ENCODE measurements at places on chromosomes 1 and 21. TPM values are rescaled to one million over a fixed set of nuclear protein-coding genes. Genes with fewer than 3 reads are reported as not detected.

Gene OPRD1
- total RNA-seq = not detected

Gene MIXL1
- total RNA-seq = not detected

Gene ARL8A
- total RNA-seq = 46.0 TPM

Gene SPRR2B
- total RNA-seq = not detected

Gene ADAM30
- not detected for total RNA-seq

Gene AMY1B
- total RNA-seq = not detected

- peaks cover 85% of the 10 kb centered on the region for H3K4me1 ChIP-seq
- no peaks in the 10 kb centered on the region for H3K36me3 ChIP-seq
- no peaks in the 10 kb centered on the region for H3K27me3 ChIP-seq
- no peak for DNase-seq
Measured at GRCh38 chr1:16387201-16388188, 20.5 kb downstream of the SZRD1 start.

DNA sequence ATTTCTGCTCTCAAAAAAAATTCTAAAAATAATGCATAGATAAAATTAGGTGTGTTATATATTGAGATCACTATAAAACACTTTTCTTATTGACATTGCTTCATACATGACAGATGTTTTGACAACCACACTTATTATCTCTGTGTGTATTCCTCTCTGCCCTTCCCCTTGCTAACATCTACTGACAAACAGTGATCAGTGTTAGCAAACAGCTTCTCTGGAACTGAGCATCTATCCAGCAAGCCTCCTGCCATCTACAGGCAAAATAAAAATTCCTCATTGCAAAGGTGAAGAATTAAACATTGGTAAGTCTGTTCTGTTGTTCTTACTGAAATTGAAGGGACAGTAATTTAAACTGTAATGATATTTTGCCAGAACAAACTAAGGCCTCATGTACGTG, 2153.9 kb downstream of the NCAM2 start:
- no peaks in the 10 kb centered on the region for H3K27me3 ChIP-seq
- no peak overlapping the region for H3K4me3 ChIP-seq
- no peak overlapping the region for H3K27ac ChIP-seq
- no peaks in the 10 kb centered on the region for H3K4me1 ChIP-seq
- H3K36me3 ChIP-seq = no peaks in the 10 kb centered on the region

- DNase-seq = no peak
- no peaks in the 10 kb centered on the region for H3K27me3 ChIP-seq
- H3K27ac ChIP-seq = no peak overlapping the region
- H3K4me3 ChIP-seq = no peak overlapping the region
- peaks cover 44% of the 10 kb centered on the region for H3K4me1 ChIP-seq
- no peaks in the 10 kb centered on the region for H3K36me3 ChIP-seq
Measured at GRCh38 chr1:112444269-112444668, 48.3 kb downstream of the CTTNBP2NL start.

- DNase-seq = no peak
- no peaks in the 10 kb centered on the region for H3K27me3 ChIP-seq
- H3K4me1 ChIP-seq = peaks cover 4% of the 10 kb centered on the region
- no peak overlapping the region for H3K4me3 ChIP-seq
- no peaks in the 10 kb centered on the region for H3K36me3 ChIP-seq
Measured at GRCh38 chr1:62184336-62184735, 10.3 kb upstream of the L1TD1 start.

GRCh38 chr1:188958461-188959115, 1519.1 kb downstream of the BRINP3 start:
- no peak overlapping the region for H3K27ac ChIP-seq
- DNase-seq = no peak
- no peaks in the 10 kb centered on the region for H3K4me1 ChIP-seq

- no peak for DNase-seq
- H3K27ac ChIP-seq = no peak overlapping the region
- peaks cover 7% of the 10 kb centered on the region for H3K4me1 ChIP-seq
- no peaks in the 10 kb centered on the region for H3K36me3 ChIP-seq
Measured at GRCh38 chr1:199007423-199007822, 368.6 kb downstream of the PTPRC start.

DNA sequence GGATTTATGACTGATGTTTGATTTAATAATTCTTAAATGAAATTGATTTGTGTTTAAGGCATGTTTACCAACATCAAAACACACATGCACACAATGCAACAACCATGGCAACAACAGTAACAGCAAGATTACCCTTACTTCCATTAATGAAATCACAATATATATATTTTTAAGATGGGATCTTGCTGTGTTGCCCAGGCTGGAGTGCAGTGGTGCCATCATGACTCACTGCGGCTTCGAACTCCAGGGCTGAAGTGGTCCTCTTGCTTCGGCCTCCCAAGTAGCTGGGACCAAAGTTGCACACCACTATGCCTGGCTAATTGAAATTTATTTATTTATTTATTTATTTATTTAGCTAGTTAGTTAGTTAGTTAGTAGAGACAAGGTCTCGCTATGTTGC, 27.7 kb downstream of the NEK7 start:
- H3K4me3 ChIP-seq = no peak overlapping the region
- H3K4me1 ChIP-seq = peaks cover 6% of the 10 kb centered on the region
- no peak for DNase-seq
- H3K27ac ChIP-seq = no peak overlapping the region
- H3K27me3 ChIP-seq = no peaks in the 10 kb centered on the region
- H3K36me3 ChIP-seq = no peaks in the 10 kb centered on the region

DNA sequence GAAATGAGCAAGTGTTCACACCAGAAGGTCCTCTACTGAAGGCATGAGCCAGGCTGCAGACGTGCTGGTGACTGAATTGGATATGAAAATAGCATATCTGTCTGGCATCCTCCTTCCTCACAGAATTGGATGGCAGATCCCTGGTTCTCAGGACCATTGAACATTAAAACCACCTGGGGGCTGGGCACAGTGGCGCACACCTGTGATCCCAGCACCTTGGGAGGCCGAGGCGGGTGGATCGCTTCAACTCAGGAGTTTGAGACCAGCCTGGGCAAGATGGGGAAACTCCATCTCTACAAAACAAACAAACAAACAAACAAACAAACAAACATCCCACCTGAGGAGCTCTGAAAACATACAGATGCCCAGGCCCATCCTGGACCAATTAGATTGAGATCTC, 23.4 kb downstream of the TEX35 start:
- no peaks in the 10 kb centered on the region for H3K27me3 ChIP-seq
- H3K36me3 ChIP-seq = no peaks in the 10 kb centered on the region
- H3K4me3 ChIP-seq = no peak overlapping the region
- peaks cover 10% of the 10 kb centered on the region for H3K4me1 ChIP-seq
- H3K27ac ChIP-seq = peak overlapping the region; percentile 78
- DNase-seq = no peak

- H3K27me3 ChIP-seq = no peaks in the 10 kb centered on the region
- peak overlapping the region; percentile 21 for H3K4me3 ChIP-seq
- DNase-seq = no peak
- no peaks in the 10 kb centered on the region for H3K36me3 ChIP-seq
- H3K4me1 ChIP-seq = peaks cover 10% of the 10 kb centered on the region
Measured at GRCh38 chr21:45056296-45056904, 18.0 kb upstream of the ADARB1 start.

DNA sequence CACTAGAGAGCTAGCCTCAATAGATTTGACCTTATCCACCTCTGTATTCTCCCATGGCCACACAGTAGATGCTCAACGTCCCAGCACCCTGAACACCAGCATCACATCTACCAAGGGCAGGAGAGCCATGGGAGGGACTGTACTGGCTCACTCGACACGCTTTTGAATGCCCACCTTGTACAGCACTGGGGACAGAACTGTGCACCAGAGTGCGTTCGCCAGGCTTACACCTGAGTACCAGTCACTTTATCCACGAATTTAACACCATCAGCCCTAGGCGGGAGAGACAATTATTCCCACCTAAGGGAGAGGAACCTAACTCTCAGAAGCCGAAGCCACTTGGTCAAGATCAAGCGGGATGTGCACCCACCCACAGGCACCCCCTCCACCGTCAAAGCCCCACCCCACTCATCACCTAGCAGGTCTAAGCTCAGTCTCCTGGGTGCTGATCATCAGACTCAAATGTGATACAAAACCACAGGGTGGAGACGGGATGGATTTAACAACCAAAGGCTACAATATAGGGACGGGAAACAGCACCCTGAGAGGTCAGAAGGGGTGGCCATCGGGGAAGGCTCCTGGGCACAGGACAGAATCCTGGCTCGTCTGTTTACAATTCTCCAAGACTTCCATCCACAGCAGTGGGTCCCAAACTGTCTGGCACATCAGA, 110.5 kb downstream of the GLIS1 start:
- H3K4me3 ChIP-seq = no peak overlapping the region
- H3K27me3 ChIP-seq = no peaks in the 10 kb centered on the region
- no peak overlapping the region for H3K27ac ChIP-seq
- H3K36me3 ChIP-seq = no peaks in the 10 kb centered on the region

DNA sequence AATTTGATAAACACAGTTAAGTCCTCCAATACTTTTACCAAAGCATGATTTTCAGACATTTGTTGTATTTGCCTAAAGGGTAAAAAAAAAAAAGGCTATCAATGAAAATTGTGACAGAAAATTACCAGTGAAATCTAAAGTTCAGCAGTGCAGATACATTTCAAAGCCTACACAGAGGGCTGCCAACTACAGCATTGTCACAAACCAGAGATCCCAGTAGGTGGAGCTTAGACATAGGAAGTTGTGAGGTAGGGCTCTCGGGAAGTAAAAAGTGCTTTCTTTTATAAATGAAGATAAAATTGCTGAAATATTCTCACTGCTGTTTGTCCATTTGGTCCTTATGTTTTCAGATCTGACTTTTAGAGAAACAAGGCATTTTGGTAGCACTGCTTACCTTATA, 123.0 kb downstream of the DYRK1A start:
- no peaks in the 10 kb centered on the region for H3K36me3 ChIP-seq
- DNase-seq = no peak
- no peak overlapping the region for H3K27ac ChIP-seq
- H3K4me1 ChIP-seq = peaks cover 8% of the 10 kb centered on the region
- H3K27me3 ChIP-seq = no peaks in the 10 kb centered on the region

- no peaks in the 10 kb centered on the region for H3K4me1 ChIP-seq
- no peaks in the 10 kb centered on the region for H3K27me3 ChIP-seq
- DNase-seq = no peak
- no peak overlapping the region for H3K27ac ChIP-seq
- H3K4me3 ChIP-seq = no peak overlapping the region
- H3K36me3 ChIP-seq = no peaks in the 10 kb centered on the region
Measured at GRCh38 chr1:199716729-199717128, 310.8 kb upstream of the NR5A2 start.

DNA sequence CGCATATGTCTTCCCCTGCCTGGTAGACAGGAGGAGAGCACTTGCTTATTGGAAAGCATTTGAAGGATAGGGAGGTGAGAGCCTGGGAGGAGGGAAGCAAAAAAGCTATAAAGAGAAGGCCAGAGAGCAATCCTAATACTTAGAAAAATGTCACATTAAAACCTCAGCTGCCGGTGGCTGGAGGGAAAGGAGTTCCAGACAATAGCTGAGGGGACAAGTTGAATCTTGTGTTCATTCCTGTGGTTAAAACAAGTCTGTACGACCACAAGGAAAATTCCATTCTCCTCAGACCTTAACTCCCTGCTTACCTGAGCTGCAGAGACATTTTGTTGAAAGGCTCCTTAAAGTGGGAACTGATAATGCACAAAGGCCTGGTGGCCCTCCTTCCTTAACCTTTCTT, 218.8 kb upstream of the CAMK1G start:
- no peaks in the 10 kb centered on the region for H3K27me3 ChIP-seq
- H3K4me3 ChIP-seq = no peak overlapping the region
- DNase-seq = no peak
- H3K27ac ChIP-seq = no peak overlapping the region
- peaks cover 5% of the 10 kb centered on the region for H3K4me1 ChIP-seq

DNA sequence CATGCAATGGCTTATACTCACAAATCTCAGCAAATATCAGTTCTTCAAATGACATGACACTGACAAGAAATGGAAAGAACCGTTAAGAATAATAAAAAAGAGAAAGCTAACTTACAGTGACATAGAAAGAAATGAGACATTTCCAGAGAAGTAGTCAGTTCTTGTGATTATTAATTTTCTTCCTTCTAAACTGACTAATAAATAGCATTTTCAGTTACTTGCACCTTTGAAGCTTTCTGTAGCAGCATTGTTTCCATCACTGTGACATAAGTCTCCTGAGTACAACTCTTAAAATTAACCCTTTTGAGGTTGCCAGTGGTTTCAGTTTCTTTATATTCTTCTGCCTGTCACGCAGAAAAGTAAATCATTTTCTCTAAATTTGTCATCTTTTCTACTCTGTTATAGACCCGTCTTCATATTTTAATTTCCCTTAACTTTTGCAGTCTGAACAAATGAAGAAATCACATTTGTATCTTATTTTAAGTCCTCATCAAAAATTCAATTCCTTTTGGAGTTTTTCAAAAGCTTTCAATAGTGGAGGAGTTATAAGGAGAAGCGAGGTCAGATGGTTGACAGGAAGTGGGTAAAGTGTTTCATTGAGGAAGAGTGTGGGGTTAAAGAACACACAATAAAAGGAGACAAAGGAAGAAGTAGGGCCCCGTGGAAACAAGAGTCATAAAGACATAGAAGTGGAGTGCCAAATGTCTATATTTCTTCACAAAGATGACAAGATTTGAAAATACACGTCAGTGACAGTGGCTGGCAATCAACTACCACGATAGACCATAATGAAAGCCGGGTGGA, 57.9 kb upstream of the S1PR1 start:
- no peak for DNase-seq
- H3K4me1 ChIP-seq = peaks cover 5% of the 10 kb centered on the region
- H3K27ac ChIP-seq = no peak overlapping the region

GRCh38 chr1:213394837-213395236, 343.8 kb downstream of the RPS6KC1 start:
- H3K4me1 ChIP-seq = no peaks in the 10 kb centered on the region
- no peak overlapping the region for H3K4me3 ChIP-seq
- no peak overlapping the region for H3K27ac ChIP-seq

- no peak overlapping the region for H3K4me3 ChIP-seq
- H3K27ac ChIP-seq = no peak overlapping the region
- no peaks in the 10 kb centered on the region for H3K36me3 ChIP-seq
- no peaks in the 10 kb centered on the region for H3K4me1 ChIP-seq
Measured at GRCh38 chr1:199449221-199449620, 578.3 kb upstream of the NR5A2 start.

DNA sequence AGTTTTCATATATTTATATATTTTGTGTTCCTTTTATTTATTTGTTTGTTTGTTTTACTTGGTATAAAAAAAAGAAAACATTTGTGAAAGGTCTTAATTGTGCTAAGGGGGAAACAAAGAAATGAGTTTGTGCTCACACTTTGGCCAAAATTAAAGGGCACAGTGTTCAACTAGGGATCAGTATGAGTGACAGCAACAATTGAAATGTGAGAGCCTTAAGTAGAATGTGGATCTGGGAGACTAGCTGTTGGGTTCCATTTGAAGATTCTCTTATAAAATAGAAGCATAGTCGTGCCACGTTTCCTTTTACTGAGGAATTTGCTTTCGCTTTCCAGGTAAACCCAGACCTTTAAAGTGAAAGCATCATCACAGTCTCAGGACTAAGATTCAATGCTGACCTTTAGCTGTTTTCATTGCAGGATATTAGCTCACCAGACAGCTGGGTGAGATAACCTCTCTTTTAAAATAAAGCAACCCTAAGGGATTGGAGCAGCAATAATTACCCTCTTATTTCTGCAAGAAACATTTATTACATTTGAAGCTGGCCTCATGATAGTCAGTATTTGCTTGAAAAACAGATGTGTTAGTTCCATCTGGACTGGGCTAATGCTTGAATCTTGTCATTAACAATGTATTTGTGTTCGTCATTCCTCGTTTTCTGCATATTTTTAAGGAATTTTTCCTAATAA, 37.1 kb upstream of the CD55 start:
- no peak for DNase-seq
- H3K4me1 ChIP-seq = peaks cover 29% of the 10 kb centered on the region
- H3K36me3 ChIP-seq = no peaks in the 10 kb centered on the region
- H3K27ac ChIP-seq = peak overlapping the region; percentile 23
- no peak overlapping the region for H3K4me3 ChIP-seq
- H3K27me3 ChIP-seq = no peaks in the 10 kb centered on the region

Data from heart left ventricle (tissue), 16 donors.